ENCODE measurements at places on chromosomes 7 and 10. TPM values are rescaled to one million over a fixed set of nuclear protein-coding genes. Genes with fewer than 3 reads are reported as not detected.

ADAP1 gene
- 67.7 TPM for total RNA-seq

TRIP6 gene
- 36.8 TPM for total RNA-seq

FAM24A gene
- not detected for total RNA-seq

- no peak for DNase-seq
Measured at GRCh38 chr7:88686468-88687229, 72.9 kb upstream of the ZNF804B start.

- DNase-seq = no peak
Measured at GRCh38 chr10:16440396-16441133, 3.8 kb downstream of the PTER start.

GRCh38 chr7:46695051-46695708, 774.1 kb upstream of the IGFBP3 start:
- no peak for DNase-seq

DNA sequence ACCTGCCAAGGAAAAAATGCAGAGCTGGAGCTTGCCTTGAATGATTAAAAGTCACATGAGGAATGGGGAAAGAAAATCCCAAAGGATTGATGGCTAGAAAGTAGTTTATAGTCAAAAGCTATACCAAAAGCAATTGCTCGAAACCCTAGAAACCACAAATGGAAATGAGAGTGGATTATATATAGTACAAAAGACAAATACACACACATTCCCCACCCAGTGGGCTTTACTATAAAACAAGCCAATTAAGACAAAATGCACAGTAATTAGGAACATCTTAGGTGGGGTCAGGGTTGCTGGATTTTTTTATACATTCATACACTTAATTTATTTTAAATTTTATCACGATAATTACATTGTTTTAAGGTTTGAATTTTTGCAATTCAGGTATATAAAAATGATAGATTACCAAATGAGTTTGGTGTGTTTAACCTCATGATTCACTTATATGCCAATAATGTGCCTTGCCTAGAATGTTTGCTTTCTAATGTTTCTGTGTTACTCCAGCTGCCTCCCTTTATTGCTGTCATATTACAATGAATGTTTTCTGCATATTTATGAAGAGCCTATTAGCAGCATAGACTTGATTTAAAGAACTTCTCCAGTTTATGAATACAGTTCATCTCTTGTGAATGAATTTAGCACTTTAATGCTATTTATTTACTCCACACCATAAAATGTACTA, 421.3 kb downstream of the EXOC4 start:
- DNase-seq = no peak

DNA sequence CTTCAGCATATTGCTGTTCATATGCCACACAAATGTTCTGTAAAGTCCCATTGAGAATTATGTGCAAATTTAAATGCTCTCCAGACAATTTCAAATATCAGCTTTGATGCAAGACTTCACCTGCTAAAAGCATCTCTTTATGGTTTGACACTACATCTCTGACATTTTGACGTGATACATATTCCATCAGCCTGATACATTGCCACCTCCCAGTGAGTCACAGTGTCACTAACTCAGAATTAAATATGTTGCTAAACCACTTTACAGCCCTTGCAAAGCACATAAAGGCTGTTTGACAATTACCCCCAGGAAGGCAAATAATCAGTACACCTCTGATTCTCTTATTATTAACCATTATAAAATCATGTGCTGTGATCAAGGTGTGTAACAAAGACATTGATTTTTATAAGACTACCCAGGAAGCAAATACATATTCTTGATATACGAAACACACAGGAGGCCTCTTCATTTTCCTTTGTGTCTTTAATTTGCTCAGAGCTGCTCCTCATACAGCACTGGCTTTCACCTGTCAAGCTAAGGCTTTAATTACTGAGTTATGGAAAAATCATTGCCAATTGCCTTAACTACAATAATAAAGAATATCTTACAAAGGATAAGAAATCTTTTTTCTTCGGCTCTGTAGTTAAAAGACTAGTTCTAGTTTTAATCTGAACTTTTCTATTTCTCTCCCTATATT, 547.5 kb upstream of the C7orf33 start:
- no peak for DNase-seq

Data from CD8-positive, alpha-beta memory T cell (primary cell).